ENCODE measurements at places on chromosomes 3 and 15. TPM values are rescaled to one million over a fixed set of nuclear protein-coding genes. Genes with fewer than 3 reads are reported as not detected.

Gene C3orf52
- total RNA-seq, result 0.98 TPM

Gene TP53BP1
- total RNA-seq, result 43.3 TPM

Gene C3orf70
- total RNA-seq, result 13.8 TPM

Gene TGM5
- not detected for total RNA-seq

Gene TRH
- not detected for total RNA-seq

DNA sequence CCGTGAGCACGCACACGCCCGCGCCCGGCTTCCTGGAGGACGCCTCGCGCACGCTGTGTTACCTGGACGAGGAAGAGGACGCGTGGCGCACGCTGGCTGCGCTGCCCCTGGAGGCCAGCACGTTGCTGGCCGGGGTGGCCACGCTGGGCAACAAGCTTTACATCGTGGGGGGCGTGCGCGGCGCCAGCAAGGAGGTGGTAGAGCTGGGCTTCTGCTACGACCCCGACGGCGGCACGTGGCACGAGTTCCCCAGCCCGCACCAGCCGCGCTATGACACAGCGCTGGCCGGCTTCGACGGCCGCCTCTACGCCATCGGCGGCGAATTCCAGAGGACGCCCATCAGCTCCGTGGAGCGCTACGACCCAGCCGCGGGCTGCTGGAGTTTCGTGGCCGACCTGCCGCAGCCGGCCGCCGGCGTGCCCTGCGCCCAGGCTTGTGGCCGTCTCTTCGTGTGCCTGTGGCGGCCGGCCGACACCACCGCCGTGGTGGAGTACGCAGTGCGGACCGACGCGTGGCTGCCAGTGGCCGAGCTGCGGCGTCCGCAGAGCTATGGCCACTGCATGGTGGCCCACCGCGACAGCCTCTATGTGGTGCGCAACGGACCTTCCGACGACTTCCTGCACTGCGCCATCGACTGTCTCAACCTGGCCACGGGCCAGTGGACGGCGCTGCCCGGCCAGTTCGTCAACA is 890 bp downstream of the KBTBD13 start:
- DNase-seq, result no peak
- H3K4me1 ChIP-seq, result peaks cover 20% of the 10 kb centered on the region
- H3K27me3 ChIP-seq, result peaks cover 3% of the 10 kb centered on the region
- H3K4me3 ChIP-seq, result peak overlapping the region; percentile 17
- no peaks in the 10 kb centered on the region for H3K36me3 ChIP-seq
- H3K27ac ChIP-seq, result no peak overlapping the region

GRCh38 chr15:96716075-96716474 is 385.6 kb downstream of the NR2F2 start:
- no peaks in the 10 kb centered on the region for H3K36me3 ChIP-seq
- no peak overlapping the region for H3K27ac ChIP-seq
- H3K4me1 ChIP-seq, result no peaks in the 10 kb centered on the region
- no peak overlapping the region for H3K4me3 ChIP-seq
- DNase-seq, result no peak

DNA sequence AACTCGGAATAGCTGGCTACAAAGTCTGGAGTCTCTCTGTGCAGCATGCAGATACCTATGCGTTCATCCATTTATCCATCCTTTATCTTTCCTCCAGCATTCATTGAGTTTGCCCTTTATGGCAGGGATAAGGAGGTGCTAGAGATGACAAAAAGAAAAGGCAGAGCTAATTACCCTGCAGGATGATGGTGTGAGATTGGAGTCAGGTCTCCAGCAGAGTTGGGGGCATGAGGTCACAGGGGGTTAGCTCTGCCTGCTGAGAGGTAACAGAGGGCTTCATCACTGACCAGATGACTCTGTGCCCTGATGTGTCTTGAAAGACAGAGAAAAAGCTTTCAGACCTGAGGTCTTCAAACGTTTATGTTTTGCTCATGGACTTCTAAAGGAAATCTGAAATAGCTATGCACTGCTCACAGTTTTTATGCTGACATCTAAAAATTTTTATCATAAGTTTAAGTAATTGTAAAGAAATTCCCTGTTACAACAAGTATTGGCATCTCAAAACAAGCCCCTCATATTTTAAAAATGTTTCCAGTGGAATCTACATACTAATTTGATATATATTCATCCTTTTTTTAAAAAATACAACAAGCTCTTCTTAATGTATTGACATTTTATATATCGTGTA is 132.3 kb upstream of the ANKRD28 start:
- H3K27ac ChIP-seq, result no peak overlapping the region
- peaks cover 33% of the 10 kb centered on the region for H3K4me1 ChIP-seq
- no peak for DNase-seq
- H3K36me3 ChIP-seq, result no peaks in the 10 kb centered on the region
- no peak overlapping the region for H3K4me3 ChIP-seq

DNA sequence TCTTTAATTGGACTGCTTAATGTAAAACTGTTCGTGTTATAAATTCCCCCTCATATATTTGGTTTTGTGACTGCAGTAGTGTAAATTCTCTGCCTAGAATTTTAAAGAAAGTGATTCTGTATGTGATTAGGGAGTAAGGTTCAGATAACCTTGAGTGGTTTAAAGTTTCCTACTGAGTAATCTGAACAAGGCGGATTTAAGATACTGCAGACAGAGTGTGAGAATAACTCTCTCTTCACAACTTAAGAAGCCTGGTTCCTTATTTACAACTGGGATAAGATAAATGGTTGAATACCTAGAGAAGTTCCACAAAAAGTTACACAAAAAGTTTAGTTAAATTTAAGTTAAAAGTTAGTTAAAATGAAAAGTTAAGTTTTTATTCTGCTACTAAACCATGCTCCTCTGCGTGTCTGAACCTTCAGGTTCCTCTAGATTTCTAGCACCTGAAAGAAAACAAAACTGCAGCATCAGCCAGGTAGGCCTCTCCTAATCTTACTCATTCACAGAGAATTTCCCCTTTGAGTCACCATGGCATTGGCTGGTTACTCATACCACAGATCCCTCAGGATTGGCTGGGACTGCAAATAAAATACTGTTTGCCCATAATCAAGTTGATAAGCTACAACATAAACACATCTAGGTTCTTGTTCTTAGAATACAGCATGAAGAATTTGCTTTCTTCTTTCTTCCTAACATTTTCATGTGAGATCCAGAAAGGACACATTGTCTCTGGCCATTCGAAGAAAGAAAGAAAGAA is at the start of gene ARL14:
ARL14 (plus strand) TSS at position 614 of the 757 bp plus-strand sequence. CDS start 187 bp downstream, outside the sequence.
- no peak within 1 kb of the TSS for H3K27ac ChIP-seq
- H3K4me3 ChIP-seq, result no peak within 1 kb of the TSS
- no peaks in the 10 kb centered on the region for H3K27me3 ChIP-seq
- no peaks in the 10 kb centered on the region for H3K36me3 ChIP-seq
- DNase-seq, result no peak

- no peaks in the 10 kb centered on the region for H3K36me3 ChIP-seq
- no peak overlapping the region for H3K27ac ChIP-seq
- DNase-seq, result no peak
- H3K4me1 ChIP-seq, result no peaks in the 10 kb centered on the region
- no peaks in the 10 kb centered on the region for H3K27me3 ChIP-seq
- no peak overlapping the region for H3K4me3 ChIP-seq
These were observed 78.2 kb upstream of the TJP1 start for GRCh38 chr15:29900237-29901189.

DNA sequence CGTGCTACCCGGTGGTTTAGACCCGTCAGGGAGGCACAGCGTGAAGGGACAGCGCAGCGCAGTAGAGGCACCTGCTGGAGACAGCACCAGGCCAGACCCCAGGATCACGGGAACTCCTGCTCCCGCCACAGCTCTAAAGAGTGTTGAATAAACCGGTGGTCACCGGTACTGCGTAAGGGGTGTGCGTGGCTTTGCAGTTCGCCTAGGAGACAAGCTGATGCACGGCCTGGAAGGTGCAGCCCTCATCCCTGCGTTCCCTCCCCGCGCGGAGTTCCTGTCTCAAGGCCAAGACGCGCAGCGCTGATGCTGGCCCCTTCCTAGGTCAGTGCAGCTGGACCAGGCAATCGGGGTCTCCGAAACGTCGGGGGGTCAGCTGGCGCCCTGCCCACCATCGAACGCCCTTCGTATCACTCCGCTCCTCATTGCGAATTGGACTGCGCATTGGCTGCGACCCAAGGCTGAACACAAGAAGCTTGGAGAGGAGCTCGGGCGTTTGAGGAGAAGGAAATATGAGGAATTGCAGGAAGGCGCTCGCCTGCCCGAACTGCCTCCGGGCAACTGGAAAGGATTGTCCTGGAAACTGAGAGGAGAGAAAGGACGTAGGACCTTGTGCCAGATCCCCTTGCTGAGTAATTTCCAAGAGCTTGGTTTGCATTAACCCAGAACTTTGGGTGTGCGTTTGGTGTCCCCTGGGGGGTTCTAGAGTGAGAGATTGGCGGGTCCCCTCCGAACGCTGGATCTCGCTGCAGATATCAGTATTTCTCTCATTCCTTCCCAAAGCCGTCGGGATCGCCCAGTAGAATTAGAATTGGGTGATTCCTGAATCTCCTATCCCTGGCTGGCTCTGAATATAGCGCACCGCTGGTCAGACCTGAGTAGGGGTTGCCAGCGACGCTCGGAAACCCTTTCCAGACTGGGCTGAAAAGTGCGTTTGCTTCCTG is 2.3 kb upstream of the SOX14 start:
- H3K27ac ChIP-seq, result no peak overlapping the region
- H3K4me3 ChIP-seq, result no peak overlapping the region
- H3K4me1 ChIP-seq, result peaks cover 44% of the 10 kb centered on the region
- peaks cover 72% of the 10 kb centered on the region for H3K27me3 ChIP-seq
- DNase-seq, result no peak

DNA sequence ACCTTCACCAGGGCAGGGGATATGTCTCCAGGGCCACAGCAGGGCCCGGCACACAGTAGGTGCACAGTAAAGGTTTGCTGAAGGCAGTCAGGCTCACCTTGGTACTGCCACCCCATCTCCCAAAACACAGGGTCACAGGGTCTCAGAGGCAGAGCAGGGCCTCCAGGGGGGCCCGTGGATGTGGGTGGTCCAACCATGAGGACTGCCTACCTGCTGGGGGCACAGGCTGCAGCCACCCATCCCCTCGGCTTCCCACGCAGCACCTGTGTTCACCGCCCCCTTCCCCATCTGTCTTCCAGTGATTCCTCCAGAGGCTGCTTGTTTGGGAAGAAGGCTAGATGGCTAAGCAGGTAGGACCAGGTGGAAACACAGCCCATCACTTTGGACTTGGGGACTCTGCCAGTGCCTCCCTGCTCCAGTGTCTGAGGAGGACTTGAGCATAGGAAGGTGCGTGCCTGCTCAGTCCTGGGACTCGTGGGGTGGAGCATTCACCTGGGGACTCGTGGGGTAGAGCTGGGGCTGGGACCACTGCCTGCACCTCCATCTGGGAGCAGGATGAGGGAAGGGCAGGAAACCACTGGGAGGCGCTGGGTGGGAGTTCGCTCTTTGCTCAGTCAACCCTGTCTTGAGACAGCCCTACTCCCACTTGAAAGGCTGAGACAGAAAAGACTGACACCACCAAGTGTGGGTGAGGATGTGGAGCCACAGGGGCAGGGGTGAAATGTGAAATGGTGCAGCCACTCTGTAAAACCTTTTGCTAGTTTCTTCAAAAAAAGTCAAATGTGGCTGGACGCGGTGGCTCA is 18.8 kb upstream of the PLXND1 start:
- peaks cover 62% of the 10 kb centered on the region for H3K4me1 ChIP-seq
- no peak overlapping the region for H3K4me3 ChIP-seq
- no peaks in the 10 kb centered on the region for H3K27me3 ChIP-seq
- peak overlapping the region; percentile 66 for H3K27ac ChIP-seq
- no peaks in the 10 kb centered on the region for H3K36me3 ChIP-seq

DNA sequence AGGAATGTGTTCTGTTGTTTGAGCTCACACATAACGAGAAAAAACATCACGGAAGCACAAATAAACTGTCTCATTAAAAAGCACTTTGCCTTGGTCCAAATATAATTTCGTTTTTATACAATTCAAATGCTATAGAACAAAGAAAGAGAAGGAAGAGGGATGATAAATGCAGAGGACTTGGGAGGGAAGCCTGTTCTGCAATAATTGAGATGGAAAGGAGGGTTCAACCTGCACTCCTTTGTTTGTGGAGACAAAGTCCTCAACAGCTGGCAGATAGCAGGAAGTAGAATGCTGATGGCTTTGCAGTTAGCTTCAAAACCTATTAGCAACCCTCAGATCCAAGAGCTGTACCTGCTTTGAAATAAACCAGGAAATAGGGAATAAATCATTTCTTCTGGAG is 1010.8 kb downstream of the FHIT start:
- no peak overlapping the region for H3K27ac ChIP-seq
- H3K4me3 ChIP-seq, result no peak overlapping the region
- no peak for DNase-seq
- H3K27me3 ChIP-seq, result no peaks in the 10 kb centered on the region

GRCh38 chr3:121660356-121661171 is at the start of gene HCLS1:
Gene HCLS1 (minus strand): TSS chr3:121660903. CDS start chr3:121658347, 2,556 bp downstream.
- H3K4me3 ChIP-seq, result peak within 1 kb of the TSS; percentile 7
- peaks cover 10% of the 10 kb centered on the region for H3K4me1 ChIP-seq
- DNase-seq, result peak; percentile 19
- peaks cover 4% of the 10 kb centered on the region for H3K36me3 ChIP-seq
- peak within 1 kb of the TSS; percentile 65 for H3K27ac ChIP-seq
- no peaks in the 10 kb centered on the region for H3K27me3 ChIP-seq

- H3K36me3 ChIP-seq, result no peaks in the 10 kb centered on the region
- no peak overlapping the region for H3K4me3 ChIP-seq
- DNase-seq, result no peak
- peaks cover 4% of the 10 kb centered on the region for H3K4me1 ChIP-seq
- no peaks in the 10 kb centered on the region for H3K27me3 ChIP-seq
- no peak overlapping the region for H3K27ac ChIP-seq
These were observed 219.3 kb upstream of the CTNNB1 start for GRCh38 chr3:40979962-40980361.

DNA sequence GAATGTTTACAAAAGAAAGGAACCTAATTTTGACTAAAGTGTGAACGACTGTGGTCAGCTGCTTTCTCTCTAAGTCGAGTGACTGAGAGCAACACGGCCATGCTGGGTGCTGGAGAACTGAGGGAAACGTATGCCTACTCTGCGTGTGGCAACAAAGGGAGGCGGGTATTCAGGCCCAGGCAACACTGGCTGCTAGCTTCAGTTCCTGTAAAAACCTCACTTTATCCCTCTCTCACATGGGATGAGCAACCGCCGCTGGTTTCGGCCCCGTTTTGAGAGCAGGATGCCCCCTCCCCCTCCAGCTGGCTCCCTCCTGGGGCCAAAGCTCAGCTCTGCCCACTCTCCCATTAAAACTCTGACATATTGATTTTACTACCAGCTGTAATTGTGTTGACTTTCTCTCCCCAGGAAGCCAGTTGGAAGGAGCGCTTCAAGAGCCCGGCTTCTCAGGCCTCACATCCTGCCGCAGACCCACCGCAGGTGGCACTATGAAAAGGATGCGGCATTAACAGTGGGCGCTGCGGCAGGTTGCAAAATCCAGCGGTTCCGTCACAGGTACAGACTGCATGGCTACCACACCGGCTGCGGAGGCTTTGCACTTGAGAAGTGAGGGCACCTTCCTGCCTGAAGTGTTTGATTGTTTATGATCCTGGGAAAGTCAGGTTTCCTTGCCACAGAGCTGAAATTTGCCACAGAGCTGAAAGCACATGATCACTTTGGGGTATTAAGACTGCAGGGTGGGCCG is 12.7 kb downstream of the PLXND1 start:
- no peak for DNase-seq
- H3K4me1 ChIP-seq, result peaks cover 94% of the 10 kb centered on the region
- H3K27ac ChIP-seq, result peak overlapping the region; percentile 77
- H3K36me3 ChIP-seq, result no peaks in the 10 kb centered on the region
- no peak overlapping the region for H3K4me3 ChIP-seq

Measured in tibial nerve (tissue), 4 donors.